ENCODE measurements at places on chromosomes 6 and 20.

DNA sequence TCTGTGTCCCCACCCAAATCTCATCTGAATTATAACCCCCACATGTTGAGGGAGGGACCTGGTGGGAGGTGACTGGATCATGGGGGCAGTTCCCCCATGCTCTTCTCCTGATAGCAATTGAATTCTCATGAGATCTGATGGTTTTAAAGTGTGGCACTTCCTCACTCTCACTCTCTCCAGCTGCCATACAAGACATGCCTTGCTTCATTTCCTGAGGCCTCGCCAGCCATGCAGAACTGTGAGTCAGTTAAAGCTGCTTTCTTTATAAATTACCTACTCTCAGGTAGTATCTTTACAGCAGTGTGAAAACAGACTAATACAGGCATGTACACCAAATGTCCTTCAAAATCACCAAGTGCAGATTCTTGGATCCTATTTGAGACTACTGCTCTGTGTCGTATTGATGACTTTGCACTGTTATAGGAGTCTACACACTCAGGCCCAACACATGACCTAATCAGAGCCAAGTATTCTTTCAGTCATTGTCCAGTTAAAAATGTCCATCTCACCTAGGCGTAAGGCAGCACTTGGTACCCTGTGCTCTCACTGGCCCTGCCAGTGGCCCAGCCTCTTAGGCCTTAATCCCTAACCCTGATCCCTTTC is 52.8 kb upstream of the UST start:
- no peaks in the 10 kb centered on the region for H3K27me3 ChIP-seq
- H3K4me1 ChIP-seq, result no peaks in the 10 kb centered on the region
- H3K27ac ChIP-seq, result no peak overlapping the region
- no peak overlapping the region for H3K4me3 ChIP-seq
- H3K36me3 ChIP-seq, result no peaks in the 10 kb centered on the region

DNA sequence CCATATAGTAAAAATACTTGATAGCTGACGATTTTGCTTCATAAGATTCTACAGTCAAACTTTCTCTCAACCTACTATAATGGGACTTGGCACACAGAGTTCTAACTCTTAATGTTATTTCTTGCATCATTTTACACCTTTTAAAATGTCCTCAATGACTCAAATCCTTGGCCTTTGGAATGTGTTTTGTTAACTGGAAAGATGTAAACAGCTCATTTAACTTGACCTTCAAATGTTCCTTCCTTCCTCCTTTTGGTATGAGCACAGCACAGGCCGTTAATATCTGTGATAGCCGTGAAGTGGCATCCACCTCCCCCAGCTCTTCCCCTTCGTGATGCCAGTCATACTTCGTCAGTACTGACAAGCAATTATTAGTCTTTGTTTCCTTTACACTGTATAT is 972.0 kb upstream of the CITED2 start:
- DNase-seq, result no peak
- H3K36me3 ChIP-seq, result no peaks in the 10 kb centered on the region
- H3K4me3 ChIP-seq, result no peak overlapping the region
- no peak overlapping the region for H3K27ac ChIP-seq

- H3K4me1 ChIP-seq, result no peaks in the 10 kb centered on the region
- H3K27ac ChIP-seq, result no peak overlapping the region
- DNase-seq, result no peak
- no peaks in the 10 kb centered on the region for H3K27me3 ChIP-seq
- no peaks in the 10 kb centered on the region for H3K36me3 ChIP-seq
Measured at GRCh38 chr6:119728220-119728750, 378.7 kb upstream of the MAN1A1 start.

- DNase-seq, result no peak
- H3K27me3 ChIP-seq, result no peaks in the 10 kb centered on the region
- H3K4me3 ChIP-seq, result peak overlapping the region; percentile 69
- H3K27ac ChIP-seq, result peak overlapping the region; percentile 44
- H3K4me1 ChIP-seq, result peaks cover 3% of the 10 kb centered on the region
Measured at GRCh38 chr6:3259491-3259958, 778 bp downstream of the PSMG4 start.

- H3K27me3 ChIP-seq, result no peaks in the 10 kb centered on the region
- H3K4me1 ChIP-seq, result no peaks in the 10 kb centered on the region
Measured at GRCh38 chr6:31760790-31761189, 1.7 kb upstream of the SAPCD1 start.

DNA sequence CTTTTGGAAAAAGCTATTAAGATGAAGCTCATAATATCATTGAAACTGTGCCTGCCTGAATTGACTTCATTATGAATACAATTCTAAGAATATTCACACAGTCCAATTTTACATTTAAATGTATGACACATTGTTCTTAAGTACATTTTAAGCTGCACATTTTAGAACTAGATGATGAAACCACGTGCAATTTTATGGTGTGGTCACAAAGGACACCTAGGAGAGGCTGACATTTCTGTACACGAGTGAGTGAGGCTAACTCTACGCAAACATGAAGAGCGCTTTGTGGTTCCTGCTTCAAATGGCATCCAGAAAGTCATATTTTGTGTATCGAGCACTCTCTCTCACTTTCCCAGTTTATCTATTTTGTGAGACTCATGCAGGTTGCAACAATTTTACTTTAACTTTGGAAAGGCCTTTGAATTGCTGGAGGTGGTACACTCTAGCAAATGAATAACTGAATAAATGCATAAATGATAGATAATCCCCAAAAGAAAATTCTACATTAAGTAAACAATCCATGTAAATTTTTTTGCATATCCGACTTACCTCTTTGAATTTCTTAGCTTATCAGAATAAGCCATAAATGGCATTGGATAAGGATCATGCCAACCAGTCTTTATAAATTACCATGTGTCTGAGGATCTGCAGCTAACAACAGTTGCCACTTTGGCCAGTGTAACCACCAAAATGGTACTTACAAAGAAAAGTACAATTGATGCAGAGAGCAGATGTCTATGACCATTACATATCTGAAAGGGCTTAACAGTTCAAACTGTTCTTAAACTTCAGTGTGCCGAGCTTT is 97.3 kb downstream of the NRSN1 start:
- H3K27me3 ChIP-seq, result no peaks in the 10 kb centered on the region
- no peak overlapping the region for H3K27ac ChIP-seq
- H3K4me1 ChIP-seq, result no peaks in the 10 kb centered on the region
- H3K36me3 ChIP-seq, result no peaks in the 10 kb centered on the region
- DNase-seq, result no peak
- no peak overlapping the region for H3K4me3 ChIP-seq

- H3K4me3 ChIP-seq, result no peak overlapping the region
- DNase-seq, result no peak
- H3K27me3 ChIP-seq, result no peaks in the 10 kb centered on the region
- no peaks in the 10 kb centered on the region for H3K4me1 ChIP-seq
- H3K27ac ChIP-seq, result no peak overlapping the region
- H3K36me3 ChIP-seq, result no peaks in the 10 kb centered on the region
Measured at GRCh38 chr6:83558975-83559374, 46.6 kb downstream of the PRSS35 start.

GRCh38 chr20:23049201-23050075 is at the start of gene THBD:
Gene THBD (minus strand): TSS chr20:23049672. CDS start chr20:23049504, 168 bp downstream.
- peak within 1 kb of the TSS; percentile 91 for H3K27ac ChIP-seq
- peak; percentile 94 for DNase-seq
- no peaks in the 10 kb centered on the region for H3K27me3 ChIP-seq
- H3K4me3 ChIP-seq, result peak within 1 kb of the TSS; percentile 78

DNA sequence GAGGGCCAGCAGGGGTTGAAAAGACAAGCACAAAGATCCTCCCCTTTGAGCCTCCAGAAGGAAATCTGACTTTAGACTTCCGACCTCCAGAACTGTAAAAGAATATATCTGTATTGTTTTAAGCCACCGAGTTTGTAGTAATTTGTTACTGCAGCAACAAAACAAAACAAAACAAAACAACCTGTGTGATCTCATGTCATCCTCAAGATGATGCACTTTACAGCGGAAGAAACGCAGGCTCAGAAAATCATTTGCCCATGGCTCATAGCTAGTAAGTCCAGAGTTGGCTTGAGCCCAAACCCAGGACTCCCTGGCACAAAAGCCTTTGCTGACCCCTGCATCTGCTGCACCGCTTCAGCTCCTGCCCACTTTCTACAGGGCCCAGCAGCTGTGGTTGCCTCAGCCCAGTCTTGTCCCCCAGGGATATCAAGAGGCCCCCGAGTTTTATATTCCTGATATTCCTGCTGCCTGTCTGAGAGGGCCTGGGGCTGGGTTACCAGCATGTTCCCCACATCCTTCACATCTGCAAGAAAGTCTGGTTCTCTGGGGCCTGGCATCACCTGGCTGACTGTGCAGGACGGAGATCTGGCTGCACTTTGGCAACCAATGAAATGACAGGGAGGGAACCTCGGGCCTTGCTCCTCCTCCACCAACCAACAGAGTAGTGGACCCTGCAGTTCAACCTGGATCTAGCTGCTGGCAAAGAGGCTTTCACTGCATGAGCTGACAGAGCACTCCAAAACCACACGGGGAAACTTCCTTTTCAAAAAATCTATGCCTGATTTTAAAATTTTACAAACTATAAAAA is 56.9 kb downstream of the JPH2 start:
- H3K27me3 ChIP-seq, result no peaks in the 10 kb centered on the region
- no peak overlapping the region for H3K4me3 ChIP-seq
- DNase-seq, result no peak
- H3K36me3 ChIP-seq, result no peaks in the 10 kb centered on the region

- H3K4me1 ChIP-seq, result no peaks in the 10 kb centered on the region
- no peak overlapping the region for H3K4me3 ChIP-seq
- H3K27ac ChIP-seq, result no peak overlapping the region
- H3K27me3 ChIP-seq, result no peaks in the 10 kb centered on the region
- H3K36me3 ChIP-seq, result no peaks in the 10 kb centered on the region
- DNase-seq, result no peak
Measured at GRCh38 chr20:9835302-9835701, 3.6 kb downstream of the PAK5 start.

DNA sequence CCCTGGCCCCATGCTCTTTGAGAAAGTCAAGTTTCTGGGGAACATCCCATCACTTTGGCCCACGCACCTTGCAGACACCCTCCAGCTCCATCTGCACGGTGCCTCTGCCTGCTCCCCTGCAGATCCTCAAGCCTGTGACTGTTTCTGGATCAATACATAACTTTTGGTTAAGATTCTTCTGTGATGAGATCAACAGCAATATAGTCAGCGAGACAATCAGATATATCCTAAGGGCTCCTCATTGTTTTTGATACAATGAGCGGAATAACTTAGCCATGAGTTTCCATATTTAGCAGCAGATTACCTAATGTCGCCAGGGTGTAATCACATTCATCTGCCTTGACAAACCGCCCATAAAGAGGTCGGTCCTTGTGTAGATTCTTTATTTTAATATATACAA is 109.3 kb upstream of the MTHFD1L start:
- no peaks in the 10 kb centered on the region for H3K4me1 ChIP-seq

DNA sequence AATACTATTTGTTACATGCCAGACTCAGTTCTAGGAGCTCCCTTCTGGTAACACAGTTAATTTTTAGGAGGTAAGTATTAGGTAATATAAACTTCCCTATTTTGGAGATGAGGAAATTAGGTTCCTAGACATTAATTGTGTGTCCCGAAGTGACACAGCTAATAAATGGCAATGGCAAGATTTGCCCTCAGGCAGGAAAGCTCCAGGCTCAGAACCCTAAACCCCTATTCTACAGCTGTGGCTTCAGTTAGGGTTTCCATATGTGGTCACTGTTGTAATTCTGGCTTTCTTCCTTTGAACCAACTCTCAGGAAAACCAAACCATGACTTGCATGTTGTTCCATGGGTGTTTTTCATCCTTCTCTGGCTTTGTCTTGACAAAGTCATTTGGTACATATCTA is 188.2 kb downstream of the PLCB1 start:
- H3K36me3 ChIP-seq, result no peaks in the 10 kb centered on the region
- H3K4me3 ChIP-seq, result no peak overlapping the region
- DNase-seq, result no peak

DNA sequence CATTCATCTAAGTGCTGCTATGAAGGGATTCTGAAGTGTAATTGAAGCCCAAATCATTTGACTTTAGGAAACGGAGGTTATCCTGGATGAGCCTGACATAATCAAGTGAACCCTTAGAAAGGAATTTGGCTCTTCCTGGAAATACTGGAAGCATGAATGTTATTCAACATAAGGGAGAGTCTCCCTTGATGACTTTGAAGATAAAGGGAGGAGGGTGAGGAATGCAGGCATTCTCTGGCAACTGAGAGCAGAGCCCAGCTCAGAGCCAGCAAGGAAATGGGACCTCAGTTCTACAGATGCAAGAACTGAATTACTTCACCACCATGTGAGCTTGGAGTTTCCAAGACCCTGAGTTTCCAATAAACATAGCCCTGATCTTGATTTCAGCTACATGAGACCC is 168.2 kb downstream of the DLL1 start:
- H3K27me3 ChIP-seq, result peaks cover 4% of the 10 kb centered on the region
- no peak for DNase-seq
- H3K4me3 ChIP-seq, result no peak overlapping the region
- H3K36me3 ChIP-seq, result no peaks in the 10 kb centered on the region
- H3K4me1 ChIP-seq, result no peaks in the 10 kb centered on the region

- no peaks in the 10 kb centered on the region for H3K36me3 ChIP-seq
- no peaks in the 10 kb centered on the region for H3K27me3 ChIP-seq
- no peak overlapping the region for H3K4me3 ChIP-seq
- DNase-seq, result no peak
Measured at GRCh38 chr6:25166955-25167748, 112.0 kb upstream of the CARMIL1 start.

DNA sequence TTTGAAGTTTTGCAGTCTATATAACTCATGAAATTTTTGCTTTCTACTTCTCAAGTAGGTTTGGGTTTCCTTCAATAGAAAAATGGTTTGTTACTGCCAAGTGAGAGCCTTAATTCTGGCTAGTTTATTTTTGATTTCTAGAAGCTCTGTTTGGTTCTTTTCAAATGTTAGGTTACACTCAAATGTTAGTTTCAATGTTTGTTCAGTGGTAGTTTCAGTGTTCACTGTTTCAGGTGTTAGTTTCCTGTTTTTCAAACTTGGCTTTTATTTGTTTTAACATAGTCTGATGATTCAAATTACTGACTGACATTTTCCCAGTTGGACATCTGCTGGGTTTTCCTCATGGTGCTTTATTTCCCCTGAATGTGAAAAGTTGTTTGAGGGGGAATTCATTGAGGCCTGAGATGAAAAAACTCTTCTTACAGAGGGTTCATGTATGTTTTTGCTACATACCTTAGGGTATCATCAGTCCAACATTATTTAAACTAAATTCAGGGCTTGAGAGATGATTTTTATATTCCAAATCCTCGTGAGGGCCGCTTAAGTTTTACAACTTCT is 189.0 kb downstream of the JARID2 start:
- no peaks in the 10 kb centered on the region for H3K36me3 ChIP-seq
- H3K4me1 ChIP-seq, result no peaks in the 10 kb centered on the region
- H3K27me3 ChIP-seq, result no peaks in the 10 kb centered on the region

DNA sequence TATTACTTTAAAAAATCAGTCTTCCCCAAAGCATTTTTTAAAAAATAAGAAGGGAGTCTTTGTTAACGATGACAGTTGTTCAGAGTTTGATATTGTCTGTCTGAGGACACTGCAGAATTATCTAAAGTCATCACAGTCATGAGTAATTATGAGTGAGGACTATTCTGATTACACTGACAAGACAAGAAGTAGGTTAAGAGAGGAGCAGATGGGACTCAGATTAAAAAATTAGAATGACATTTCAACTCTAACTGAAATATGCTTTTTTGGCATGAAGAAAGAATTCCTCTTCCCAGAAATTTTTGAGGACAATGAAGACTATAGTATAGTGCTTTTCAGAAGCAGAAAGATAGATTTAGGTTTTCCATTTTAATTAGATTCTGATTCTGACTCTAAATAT is 456.5 kb downstream of the EPHA7 start:
- H3K27me3 ChIP-seq, result no peaks in the 10 kb centered on the region
- no peaks in the 10 kb centered on the region for H3K36me3 ChIP-seq
- H3K4me3 ChIP-seq, result no peak overlapping the region
